ENCODE measurements at places on chromosomes 16 and 17.
A peak's percentile ranks its signal among the peaks of the same experiment; 100 is the strongest.

- no peak for DNase-seq
Measured at GRCh38 chr16:3444032-3444388, 530 bp downstream of the NAA60 start.

- DNase-seq: no peak
Measured at GRCh38 chr16:3274490-3274889, 8.8 kb upstream of the ZNF263 start.

DNA sequence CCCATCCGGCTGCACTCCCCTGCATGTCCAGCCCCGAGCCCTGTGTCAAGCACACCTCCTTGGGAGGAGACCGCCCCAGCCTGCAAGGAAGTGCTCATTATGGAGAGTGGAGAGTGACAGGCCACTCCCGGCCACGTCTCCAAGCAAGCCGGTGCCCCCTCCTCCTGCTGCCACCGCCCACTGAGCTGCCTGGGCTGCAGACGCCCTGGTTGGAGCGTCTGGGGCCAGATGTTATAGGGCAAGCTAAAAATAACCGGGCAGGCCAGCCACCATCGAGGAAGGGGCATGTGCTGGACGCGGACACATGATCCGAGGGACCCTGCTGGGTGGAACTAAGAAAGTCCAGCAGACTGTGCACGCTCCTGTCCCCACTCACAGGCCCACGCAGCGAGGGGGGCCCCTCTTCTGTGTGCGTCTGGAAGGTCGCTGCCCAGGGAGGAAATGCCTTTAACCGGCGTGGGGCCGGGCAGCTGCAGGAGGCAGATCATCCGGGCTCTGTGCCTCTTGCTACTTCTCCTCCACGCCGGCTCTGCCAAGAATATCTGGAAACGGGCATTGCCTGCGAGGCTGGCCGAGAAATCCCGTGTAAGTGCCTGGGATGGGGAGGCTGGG, at the start of gene WFDC1:
Gene WFDC1 (plus strand): TSS at position 348 of the 612 bp plus-strand sequence. CDS start 94 bp downstream, at position 442.
- DNase-seq: no peak

- DNase-seq: no peak
Measured at GRCh38 chr17:15346066-15346595, 4.7 kb upstream of the TEKT3 start.

- no peak for DNase-seq
Measured at GRCh38 chr17:10807704-10808128, 3.8 kb upstream of the TMEM238L start.

DNA sequence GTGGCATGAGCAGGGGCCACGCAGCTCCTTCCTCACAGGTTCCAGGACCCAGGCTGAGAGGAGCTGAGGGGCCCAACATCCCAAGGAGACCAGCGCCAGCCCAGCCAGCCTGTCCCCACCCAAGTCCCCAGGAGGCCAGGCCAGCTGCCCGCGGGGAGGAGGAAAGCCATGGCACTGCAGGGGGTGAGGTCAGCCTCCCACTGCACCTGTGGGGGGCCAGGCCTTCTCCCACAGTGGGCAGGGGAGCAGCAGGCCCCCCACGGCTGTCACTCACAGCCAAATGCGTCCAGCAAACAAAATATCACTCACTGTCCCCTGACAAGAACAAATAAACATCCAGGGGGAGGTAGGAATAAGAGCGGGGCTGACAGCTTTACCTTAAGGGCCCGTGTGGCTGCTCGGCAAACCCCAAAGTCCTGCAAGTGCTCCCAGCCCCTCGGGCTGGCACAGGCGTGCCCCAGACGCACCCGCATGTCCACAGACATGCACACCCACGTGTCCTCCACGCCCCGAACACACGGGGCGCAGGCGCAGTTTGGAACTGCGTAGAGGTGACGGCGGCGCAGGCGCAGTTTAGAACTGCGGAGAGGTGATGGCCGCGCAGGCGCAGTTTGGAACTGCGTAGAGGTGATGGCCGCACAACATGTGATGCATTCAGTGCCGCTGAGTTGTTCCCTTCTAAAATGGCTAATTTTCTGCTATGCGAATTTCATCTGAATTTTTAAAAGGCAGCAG, 291.1 kb downstream of the FOXL1 start:
- no peak for DNase-seq

DNA sequence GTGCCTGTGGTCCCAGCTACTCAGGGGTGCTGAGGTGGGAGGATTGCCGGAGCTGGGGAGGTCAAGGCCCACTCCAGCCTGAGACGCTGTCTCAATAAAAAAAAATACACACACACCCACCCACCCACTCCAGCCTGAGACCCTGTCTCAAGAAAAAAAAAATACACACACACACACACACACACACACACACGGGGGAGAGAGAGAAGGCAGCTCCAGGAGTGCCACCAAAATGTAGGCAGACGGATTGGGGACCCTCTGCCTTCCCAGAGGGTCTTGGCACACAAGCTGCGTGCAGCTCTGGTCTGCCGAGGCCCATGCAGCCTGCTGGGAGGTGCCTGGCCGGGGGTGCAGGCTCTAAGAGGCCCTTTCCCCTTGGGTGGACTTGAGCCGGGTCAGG, 5.9 kb upstream of the NUDT16L1 start:
- no peak for DNase-seq

GRCh38 chr16:28149011-28149888, 62.5 kb downstream of the XPO6 start:
- no peak for DNase-seq

DNA sequence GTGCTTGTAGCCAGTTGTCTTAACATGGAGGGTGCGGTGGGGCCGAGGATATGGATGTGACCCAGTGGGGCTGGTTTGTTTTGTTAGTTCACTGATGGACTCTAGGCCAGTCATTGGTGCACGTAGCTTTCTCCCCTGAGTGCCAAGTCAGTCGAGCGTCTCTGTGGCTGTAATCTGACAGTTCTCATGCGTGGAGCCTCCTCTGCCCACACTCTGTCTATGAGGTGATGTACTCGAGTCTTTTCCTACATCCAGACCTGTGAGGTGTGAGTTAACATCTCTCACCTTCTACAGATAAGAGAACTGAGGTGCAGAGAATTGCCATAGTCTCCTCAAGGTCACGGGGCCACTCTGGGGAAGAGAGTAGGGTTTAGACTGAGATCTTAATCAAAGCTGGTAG, 90.2 kb downstream of the MARCHF10 start:
- no peak for DNase-seq

- DNase-seq: no peak
Measured at GRCh38 chr16:3035972-3036725, 595 bp downstream of the BICDL2 start.

- DNase-seq: no peak
Measured at GRCh38 chr17:41772218-41772585, 14.3 kb downstream of the JUP start.

- no peak for DNase-seq
Measured at GRCh38 chr17:31413874-31414549, 22.5 kb downstream of the RAB11FIP4 start.

DNA sequence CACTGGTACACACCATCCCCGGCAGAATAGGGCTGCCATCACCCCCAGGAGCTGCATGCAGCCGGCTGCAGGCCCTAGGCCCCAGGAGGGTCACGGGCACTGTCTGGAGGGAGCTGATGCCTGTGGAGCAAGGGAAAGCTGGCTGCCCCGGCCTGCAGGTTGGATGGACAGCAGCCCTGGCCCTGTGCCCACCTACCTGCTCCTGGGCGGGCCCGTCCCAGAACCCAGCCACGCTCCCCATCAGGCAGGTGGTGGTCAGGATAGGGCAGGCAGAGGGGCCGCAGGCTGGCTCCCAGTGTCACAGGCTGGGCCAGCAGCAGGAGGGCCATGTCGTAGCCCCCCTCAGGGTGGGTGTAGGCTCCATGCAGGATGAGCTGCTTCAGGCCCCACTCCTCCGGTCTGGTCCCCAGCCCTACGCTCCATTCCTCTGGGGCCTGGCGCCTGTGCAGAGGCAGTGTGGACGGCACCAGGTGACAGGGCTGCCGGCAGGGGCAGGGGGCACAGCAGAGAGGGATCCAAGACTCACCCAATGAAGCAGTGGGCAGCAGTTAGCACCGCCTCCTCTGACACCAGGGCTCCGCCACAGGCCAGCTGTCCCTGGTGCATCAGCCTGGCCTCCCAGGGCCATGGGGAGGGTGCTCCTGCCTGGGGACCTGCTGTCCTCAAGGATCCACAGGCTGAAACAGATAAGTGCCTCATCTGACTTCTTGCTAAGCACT, 4.0 kb downstream of the PRSS53 start:
- DNase-seq: no peak

- no peak for DNase-seq
Measured at GRCh38 chr17:82668631-82669099, 20.4 kb upstream of the WDR45B start.

- DNase-seq: no peak
Measured at GRCh38 chr16:55043499-55043898, 112.8 kb downstream of the IRX5 start.

GRCh38 chr17:51647826-51648225, 387.5 kb downstream of the UTP18 start:
- no peak for DNase-seq

GRCh38 chr17:76725580-76726230, 701 bp downstream of the JMJD6 start:
- peak; percentile 25 for DNase-seq

DNA sequence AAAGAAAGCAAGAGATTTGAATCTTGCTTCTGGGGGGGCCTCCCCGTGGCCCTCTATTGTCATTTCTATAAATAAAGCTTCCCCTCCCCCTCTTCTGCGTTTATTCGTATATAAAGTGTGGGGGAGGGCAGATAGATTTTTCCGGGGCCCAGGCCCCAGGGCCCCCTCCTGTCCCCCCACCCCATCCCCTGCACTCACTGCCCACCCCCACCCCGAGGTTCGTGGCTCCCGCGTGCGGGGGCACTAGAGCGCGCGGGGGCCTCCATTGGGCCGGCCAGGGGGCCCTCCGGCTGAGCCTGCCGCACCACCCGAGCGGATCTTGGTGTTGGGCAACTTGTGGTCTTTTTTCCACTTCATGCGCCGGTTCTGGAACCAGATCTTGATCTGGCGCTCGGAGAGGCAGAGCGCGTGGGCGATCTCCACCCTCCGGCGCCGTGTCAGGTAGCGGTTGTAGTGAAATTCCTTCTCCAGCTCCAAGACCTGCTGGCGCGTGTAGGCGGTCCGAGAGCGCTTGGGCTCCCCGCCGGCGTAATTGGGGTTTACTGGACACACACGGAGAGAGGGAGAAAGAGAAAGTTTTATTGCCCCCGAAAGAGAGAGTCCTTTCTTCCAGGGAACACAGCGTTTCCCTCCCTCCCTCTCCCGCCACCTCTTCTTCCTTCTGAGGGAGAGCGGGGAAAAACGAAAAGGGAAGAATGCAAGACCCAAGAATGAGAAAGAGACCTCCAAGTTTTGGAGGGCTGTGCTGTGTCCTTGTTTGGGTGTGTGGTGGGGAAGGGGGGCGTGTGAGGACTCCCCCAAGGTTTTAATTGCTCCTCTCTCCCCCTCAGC, 1.5 kb downstream of the HOXB4 start:
- DNase-seq: no peak

DNA sequence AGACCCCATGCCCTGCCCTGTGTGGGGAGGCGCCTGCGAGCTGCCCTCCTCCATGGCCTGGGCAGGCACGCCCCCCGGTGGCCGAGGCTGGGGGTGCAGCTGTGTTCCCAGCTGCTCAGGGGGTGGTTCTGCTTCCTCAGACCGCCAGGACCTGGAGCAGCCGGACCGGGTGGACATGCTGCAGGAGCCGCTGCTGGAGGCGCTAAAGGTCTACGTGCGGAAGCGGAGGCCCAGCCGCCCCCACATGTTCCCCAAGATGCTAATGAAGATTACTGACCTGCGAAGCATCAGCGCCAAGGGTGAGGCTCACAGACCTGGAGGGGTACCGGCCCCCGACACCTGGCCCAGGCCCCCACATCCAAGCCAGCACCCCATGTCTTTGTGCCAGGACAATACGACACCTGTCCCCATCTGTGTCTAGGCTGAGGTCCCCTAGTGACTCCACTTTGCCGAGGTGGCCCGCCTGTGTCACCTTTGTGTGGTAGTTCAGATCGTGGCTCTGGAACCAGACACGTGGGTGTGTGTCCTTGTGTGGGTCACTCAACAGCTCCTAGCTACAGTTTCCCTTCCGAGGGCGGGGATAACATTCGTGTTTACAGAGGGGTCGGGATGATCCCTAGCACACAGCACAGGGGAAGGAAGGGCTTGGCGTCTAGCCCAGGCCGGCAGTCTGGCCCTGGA, 9.3 kb downstream of the GJD3 start:
- no peak for DNase-seq

- no peak for DNase-seq
Measured at GRCh38 chr17:50039058-50039457, 16.9 kb upstream of the ITGA3 start.

- DNase-seq: no peak
Measured at GRCh38 chr17:51427323-51427811, 167.0 kb downstream of the UTP18 start.

- no peak for DNase-seq
Measured at GRCh38 chr16:12971241-12971640, 69.8 kb downstream of the SHISA9 start.

DNA sequence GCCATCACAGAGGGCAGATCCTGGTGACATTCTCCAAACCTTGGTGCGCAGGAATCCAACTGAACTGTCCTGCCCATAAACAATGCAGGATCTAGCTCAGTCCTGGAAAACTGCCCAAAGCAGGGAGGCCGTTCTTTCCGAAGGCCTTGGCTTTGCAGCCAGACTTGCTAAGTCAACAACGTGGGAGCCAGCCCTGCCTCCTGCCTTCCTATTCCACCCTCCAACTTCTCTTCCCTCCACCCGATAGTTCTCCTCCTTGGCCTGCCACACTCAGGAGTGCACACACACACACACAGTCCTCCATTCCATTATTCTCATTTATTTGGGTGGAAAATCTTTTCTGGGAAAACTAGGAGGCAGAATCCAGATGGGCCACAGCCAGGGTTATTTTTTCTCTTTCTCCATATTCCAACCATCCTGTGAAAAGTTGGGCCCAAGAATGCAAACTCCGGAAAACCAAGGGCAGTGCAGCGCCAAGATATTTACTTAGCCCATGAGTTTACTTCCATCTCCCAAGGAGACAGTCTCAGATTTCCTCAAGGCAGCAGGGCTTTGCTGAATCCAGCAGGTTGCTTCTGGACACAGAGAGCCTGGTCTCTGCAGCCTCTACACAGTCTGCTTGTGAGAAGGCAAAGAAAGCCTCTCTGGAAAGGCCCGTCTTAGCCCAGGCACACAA, 15.8 kb downstream of the COPRS start:
- no peak for DNase-seq

- no peak for DNase-seq
Measured at GRCh38 chr17:74135391-74136167, 67.9 kb upstream of the RPL38 start.

DNA sequence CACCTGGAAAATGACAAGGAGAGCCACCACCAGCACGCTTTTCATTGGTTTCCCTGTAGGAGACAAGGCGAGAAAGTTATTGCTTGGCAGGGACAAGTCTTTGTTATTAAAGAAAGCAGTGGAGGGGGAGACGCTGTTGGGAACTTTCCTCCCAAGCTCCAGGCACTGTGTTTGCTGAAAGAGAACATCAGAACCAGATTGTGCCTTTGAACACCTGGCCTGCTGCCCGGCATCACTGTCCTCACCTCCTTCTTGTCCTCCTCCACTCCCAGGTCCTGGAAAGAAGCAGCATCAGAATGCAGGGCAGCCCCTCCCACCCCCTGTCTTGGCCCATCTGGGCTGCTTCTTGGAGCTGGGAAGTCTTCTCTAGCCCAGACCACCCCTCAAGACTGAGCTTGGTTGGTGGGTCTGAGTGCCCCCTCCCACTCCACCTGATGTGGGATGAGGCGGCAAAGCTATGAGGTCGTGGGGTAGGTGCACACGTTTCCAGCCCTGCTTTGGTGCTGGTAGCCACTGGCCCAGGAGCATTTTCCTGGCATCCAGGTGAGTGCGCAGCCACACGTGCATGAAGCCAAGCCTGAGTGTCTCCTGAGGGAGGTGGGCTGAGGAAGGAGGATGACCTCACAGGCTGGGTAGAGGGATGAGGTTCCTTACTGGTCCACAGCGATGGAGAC, 6.2 kb downstream of the CCR7 start:
- no peak for DNase-seq

- no peak for DNase-seq
Measured at GRCh38 chr17:83096401-83097224, 17.2 kb downstream of the METRNL start.

All from stimulated activated CD4-positive, alpha-beta T cell treated with anti-CD3 and anti-CD28 coated beads, TNF-alpha, amount 100 ng/mL, for 1 hour (primary cell).